ENCODE measurements at places on chromosomes 11 and 22. TPM values are rescaled to one million over a fixed set of nuclear protein-coding genes. Genes with fewer than 3 reads are reported as not detected.

DNA sequence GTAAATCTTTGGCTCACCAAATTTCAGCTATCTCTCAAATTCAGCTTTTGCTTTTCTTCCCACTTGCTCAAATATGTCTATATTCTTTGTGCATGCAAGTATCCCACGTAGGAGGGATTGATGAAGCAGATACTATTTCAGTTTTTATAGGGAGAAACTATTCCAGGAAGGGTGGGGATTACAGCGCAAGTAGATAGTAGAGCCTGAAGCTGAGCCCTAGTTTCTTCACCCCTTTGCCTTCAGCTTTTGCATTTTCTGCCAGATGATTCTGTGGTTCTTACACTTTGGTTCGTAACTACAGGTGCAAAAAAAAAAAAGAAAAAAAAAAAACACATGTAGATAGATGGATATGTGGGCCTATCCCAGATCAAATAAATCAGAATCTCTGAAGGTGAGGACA is 3.1 kb upstream of the ACP2 start:
- DNase-seq, result no peak

GRCh38 chr11:96817482-96818399 is 427.9 kb downstream of the JRKL start:
- DNase-seq, result no peak

DNA sequence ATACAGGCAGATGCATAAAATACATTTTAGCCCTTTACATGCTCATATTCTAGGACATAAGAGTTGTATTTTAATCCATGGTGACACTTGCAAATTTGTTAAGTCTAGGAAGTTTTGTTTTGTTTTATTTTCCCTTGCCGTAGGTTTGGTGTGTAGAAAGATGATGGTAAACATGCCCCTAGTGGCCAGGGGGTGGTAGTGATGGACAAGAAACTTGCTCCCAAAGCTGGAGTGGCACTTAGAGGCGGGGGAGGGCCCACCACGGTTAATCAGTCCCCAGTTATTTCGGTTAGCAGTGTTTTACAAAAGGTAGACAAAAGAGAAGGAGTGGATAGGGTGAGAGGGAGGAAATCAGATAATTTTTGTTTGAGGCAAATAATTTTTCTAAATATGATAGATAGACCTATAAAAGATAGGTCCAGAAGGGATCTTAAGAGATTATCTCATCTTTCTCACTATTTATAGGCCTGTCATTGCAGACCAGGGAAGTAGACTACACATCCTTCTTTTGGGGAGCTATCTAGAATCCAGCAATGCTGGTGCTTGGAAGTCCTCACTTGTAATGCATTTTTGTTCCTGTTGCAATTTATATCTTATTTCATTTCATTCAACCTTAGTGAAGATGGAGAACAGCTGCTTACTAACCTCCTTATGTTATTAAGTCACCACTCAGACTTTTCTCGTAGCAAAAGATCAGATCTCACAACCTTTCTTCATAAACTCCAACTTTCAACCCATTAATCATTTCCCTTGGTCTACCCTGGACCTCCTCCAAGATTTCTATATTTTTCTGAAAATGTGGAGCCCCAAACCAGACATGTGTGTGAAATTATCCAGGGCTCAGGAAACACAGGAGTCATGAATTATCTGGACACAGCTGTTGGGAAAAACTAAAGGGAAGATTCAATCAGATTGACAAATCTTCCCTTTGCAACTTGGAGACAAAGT is 5.9 kb upstream of the BDNF start:
- DNase-seq, result no peak

DNA sequence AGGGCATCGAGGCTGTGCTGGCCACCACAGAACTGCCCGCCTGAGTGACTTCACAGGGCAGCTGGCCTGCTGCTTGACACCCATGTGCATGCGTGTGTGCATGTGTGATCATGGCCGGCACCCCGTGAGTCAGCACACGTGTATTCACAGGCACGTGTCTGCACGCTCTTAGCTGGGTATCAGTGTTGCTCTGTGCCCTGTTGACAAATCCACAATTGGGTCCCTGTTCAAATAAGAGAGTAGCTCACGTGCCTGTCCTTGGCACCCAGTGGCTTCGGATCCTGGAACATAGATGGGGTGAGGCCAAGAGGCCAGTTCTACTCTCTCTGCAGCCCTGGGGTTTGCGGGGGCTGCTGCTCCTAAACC is 14.0 kb downstream of the B3GAT1 start:
- DNase-seq, result no peak

SEC14L6 gene
- total RNA-seq, result 4.0 TPM

STK33 gene
- total RNA-seq, result 16.6 TPM

ANKRD49 gene
- 9.8 TPM for total RNA-seq

LRRN4CL gene
- total RNA-seq, result 2.0 TPM

Data from left lung (tissue), 14 donors.